ENCODE measurements at places on chromosomes 7 and 10. TPM values are rescaled to one million over a fixed set of nuclear protein-coding genes. Genes with fewer than 3 reads are reported as not detected.

The SORCS1 gene
- not detected for total RNA-seq

The ACSL5 gene
- 0.15 TPM for total RNA-seq

GRCh38 chr10:112839928-112840654 is 110.0 kb upstream of the TCF7L2 start:
- no peaks in the 10 kb centered on the region for H3K27me3 ChIP-seq
- DNase-seq = no peak
- H3K4me3 ChIP-seq = no peak overlapping the region
- no peak overlapping the region for H3K27ac ChIP-seq
- no peaks in the 10 kb centered on the region for H3K36me3 ChIP-seq

The ITGA8 gene
- 5.6 TPM for total RNA-seq

The PRRT4 gene
- 0.46 TPM for total RNA-seq

DNA sequence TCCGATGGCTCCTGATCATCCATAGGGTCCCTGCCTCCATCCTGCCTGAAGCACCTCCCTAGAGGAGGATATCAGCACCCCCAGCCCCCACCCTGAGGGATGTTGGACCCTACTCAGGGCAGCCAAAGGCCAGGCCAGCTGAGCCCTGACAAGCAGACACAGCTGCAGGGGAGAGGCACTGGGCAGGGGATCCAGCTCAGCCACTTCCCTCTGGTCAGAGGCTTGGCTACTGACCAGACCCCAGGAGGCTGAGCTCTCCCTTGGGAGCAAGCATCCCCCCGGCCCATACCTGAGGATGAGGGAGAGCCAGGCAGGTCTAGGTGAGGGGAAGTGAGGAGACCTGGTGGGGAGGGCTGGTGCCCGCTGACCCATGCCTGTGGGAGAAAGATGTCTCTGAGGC is 6.6 kb downstream of the LDB3 start:
- no peak overlapping the region for H3K4me3 ChIP-seq
- H3K27ac ChIP-seq = peak overlapping the region; percentile 27
- H3K4me1 ChIP-seq = peaks cover 65% of the 10 kb centered on the region
- H3K36me3 ChIP-seq = peaks cover 2% of the 10 kb centered on the region

GRCh38 chr7:150400008-150400787 is 21.1 kb downstream of the ZNF775 start:
- no peak overlapping the region for H3K27ac ChIP-seq
- no peak for DNase-seq
- no peaks in the 10 kb centered on the region for H3K27me3 ChIP-seq
- H3K36me3 ChIP-seq = peaks cover 8% of the 10 kb centered on the region
- peaks cover 18% of the 10 kb centered on the region for H3K4me1 ChIP-seq

The C10orf95 gene
- not detected for total RNA-seq

- DNase-seq = no peak
- no peak overlapping the region for H3K27ac ChIP-seq
- H3K4me1 ChIP-seq = no peaks in the 10 kb centered on the region
- peaks cover 2% of the 10 kb centered on the region for H3K36me3 ChIP-seq
- no peaks in the 10 kb centered on the region for H3K27me3 ChIP-seq
Measured at GRCh38 chr7:138822867-138823535, 25.0 kb upstream of the ATP6V0A4 start.

The UCN3 gene
- not detected for total RNA-seq

The CDHR3 gene
- total RNA-seq = 1.9 TPM

DNA sequence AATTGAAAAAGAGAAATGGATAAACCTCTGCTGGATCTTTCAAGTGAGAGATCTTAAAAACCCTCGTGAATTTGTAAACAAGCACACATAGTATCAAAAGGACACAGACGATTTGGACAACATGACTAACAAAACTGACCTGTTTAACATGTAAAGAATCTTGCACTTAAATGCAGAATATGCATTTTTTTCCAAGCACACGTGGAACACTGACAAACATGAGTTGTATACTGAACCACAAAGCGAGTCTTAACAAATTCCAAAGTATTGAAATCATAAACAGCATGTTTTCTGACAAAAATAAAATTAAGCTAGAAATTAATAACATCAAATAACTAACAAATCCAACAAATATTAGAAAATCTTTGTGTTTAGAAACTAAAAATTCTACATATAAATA is 65.0 kb upstream of the ZNF746 start:
- H3K27me3 ChIP-seq = no peaks in the 10 kb centered on the region
- DNase-seq = no peak
- peaks cover 28% of the 10 kb centered on the region for H3K4me1 ChIP-seq

The FAM20C gene
- total RNA-seq = 35.0 TPM

DNA sequence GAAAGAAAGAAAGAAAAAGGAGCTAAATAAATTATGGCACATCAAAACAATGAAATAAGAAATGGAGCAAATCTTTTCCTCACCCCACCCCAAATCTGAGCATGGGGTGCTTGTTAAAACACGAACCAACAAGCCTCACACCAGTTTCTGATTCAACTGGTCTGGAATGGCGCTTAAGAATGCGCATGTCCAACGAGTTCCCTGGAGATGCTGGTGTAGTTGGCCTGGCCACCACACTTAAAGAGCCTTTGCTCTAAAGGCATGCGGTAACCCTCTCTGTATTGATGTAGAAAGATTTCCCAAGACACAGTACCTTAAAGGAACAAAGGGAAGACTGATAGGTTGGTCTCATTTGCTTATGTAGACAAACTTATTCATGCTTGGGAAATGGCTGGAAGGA is 49.1 kb upstream of the STEAP1B start:
- H3K27me3 ChIP-seq = peaks cover 28% of the 10 kb centered on the region
- H3K4me1 ChIP-seq = peaks cover 13% of the 10 kb centered on the region
- no peak overlapping the region for H3K27ac ChIP-seq
- peak overlapping the region; percentile 81 for H3K4me3 ChIP-seq

All from chondrocyte (in vitro differentiated cells).